ENCODE measurements at places on chromosomes 16 and 17.

DNA sequence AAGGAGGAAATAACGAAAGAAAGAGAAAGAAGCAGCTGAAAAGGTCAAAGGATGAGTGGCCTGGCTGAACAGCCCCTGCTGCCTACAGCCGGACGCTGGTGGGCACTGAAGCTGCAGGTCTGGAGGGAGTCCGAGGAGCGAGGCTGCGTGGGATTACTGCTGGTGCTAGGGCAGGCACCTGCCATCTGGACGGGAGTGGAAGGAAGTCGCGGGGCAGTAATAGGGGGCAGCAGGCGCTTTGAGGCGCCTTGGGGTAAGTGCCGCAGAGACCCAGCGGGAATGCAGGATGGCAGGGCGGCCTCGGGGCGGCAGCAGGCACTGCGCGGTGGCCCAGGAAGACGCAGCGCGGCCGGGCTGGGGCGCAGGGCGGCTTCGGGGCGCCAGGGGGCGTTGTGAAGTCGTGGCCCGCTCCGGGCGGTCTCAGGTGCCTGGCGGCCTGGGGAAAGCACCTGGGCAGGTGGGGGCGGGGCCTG is 303 bp upstream of the SCNN1G start:
- H3K36me3 ChIP-seq = no peaks in the 10 kb centered on the region
- peak; percentile 66 for DNase-seq
- H3K27ac ChIP-seq = peak overlapping the region; percentile 17
- H3K4me3 ChIP-seq = peak overlapping the region; percentile 58
- peaks cover 54% of the 10 kb centered on the region for H3K27me3 ChIP-seq

- H3K4me3 ChIP-seq = no peak overlapping the region
- no peak overlapping the region for H3K27ac ChIP-seq
- peaks cover 3% of the 10 kb centered on the region for H3K27me3 ChIP-seq
- no peaks in the 10 kb centered on the region for H3K36me3 ChIP-seq
- no peaks in the 10 kb centered on the region for H3K4me1 ChIP-seq
Observed at GRCh38 chr16:22890976-22891375, 77.0 kb downstream of the HS3ST2 start.

DNA sequence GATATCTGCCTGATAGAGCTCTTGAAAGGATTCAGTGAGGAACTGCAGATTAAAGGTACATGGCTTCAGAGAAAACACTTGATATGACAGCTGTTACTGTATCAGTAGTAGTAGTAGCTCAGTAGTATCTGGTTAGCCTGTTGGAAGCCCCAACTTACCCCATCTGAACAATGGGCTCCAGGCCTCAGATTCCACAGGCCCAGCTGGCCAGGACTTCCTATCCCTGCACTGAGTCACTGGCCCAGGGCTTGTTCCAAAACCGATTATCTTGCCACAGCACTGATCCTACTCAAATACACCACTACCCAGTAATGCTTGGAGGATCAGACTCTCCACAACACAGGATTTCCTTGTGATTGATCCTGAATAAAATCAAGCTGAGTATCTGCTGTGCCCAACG is 32.6 kb downstream of the DCUN1D3 start:
- H3K27me3 ChIP-seq = no peaks in the 10 kb centered on the region
- peaks cover 38% of the 10 kb centered on the region for H3K36me3 ChIP-seq
- H3K4me3 ChIP-seq = no peak overlapping the region
- DNase-seq = no peak
- peak overlapping the region; percentile 16 for H3K27ac ChIP-seq
- peaks cover 55% of the 10 kb centered on the region for H3K4me1 ChIP-seq

DNA sequence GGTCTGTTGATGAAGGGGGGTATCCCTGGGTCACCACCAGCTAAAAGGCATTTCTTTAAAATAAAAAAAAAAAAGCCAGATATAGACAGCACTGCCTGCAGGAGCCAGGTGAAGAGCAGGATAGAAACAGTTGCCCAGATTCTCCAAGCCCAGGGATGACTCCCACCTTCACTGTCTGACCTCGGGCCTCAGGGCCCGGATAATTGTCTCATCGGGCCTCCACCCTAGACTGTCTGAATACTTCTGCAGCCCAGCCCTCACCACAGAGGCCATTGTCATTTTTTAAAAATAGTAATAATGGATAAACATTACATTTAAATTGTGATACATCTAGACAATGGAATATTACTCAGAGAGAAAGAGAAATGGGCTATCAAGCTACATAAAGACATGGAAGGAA is 92.8 kb upstream of the TNRC6C start:
- H3K27me3 ChIP-seq = peaks cover 8% of the 10 kb centered on the region
- DNase-seq = no peak
- H3K27ac ChIP-seq = no peak overlapping the region
- no peak overlapping the region for H3K4me3 ChIP-seq
- no peaks in the 10 kb centered on the region for H3K36me3 ChIP-seq
- H3K4me1 ChIP-seq = peaks cover 19% of the 10 kb centered on the region

GRCh38 chr16:76748461-76749348 is 442.3 kb upstream of the MON1B start:
- no peaks in the 10 kb centered on the region for H3K4me1 ChIP-seq
- no peaks in the 10 kb centered on the region for H3K27me3 ChIP-seq

DNA sequence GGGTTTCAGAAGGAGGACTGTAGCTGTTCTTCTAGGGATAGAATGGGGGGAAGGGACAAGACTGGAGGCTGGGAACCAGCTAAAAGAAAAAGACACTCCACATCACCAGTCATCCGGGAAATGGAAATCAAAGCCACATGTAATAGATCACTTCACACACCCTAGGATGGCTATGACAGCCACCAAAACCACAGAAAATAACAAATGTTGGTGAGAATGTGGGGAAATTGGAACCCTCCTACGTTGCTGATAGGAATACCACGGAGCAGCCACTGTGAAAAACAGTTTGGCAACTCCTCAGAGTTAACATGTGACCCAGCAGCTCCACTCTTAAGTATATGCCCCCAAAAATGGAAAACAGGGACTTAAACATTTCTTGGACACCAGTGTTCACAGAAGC is 2.3 kb downstream of the TLE7 start:
- H3K4me3 ChIP-seq = no peak overlapping the region
- no peak for DNase-seq
- H3K4me1 ChIP-seq = no peaks in the 10 kb centered on the region
- no peak overlapping the region for H3K27ac ChIP-seq

DNA sequence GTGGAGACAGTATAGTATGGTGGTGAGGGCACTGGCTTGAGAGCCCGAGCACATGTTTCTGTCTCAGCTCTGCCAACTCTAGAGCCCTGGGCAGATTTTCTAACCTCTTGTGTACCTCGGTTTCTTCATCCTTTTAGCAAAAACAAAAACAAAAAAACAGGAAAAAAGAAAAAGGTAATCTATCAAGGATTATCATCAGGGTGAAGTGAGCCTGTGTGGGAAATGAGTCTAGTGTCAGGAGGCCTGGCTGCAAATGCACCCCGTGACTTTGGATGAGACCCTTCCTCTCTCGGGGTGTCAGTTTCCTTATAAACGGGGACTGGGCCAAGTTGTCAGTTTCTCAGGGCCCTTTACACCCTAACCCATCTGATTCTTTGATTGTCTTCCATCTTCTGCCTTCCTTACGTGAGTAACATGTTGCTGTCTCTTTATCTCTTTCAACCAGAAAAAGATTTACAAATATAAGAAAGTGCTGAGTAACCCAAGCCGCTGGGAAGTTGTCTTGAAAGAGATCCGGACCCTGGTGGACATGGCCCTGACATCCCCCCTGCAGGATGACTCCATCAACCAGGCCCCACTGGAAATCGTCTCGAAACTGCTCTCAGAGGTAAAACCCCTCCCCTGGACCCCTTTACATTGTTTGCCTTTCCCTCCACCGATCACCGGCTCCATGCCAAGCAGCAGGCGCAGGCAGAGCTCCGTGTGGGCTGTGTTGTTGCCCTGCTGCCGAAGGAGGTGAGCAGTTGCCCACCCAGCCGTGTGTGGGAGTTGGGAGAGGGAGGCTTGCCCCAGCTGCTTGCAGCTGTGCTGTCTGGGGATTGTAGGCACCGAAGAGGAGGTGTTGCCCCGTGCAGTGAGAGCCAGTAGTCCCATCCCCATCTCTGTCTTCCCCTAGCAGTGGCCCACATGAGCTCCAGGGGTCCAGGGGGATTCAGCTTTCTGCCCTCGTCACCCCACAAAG is 127.1 kb upstream of the PLCG2 start:
- H3K27ac ChIP-seq = no peak overlapping the region
- H3K27me3 ChIP-seq = no peaks in the 10 kb centered on the region
- DNase-seq = no peak

GRCh38 chr17:71398800-71399219 is 722.0 kb upstream of the SOX9 start:
- no peaks in the 10 kb centered on the region for H3K36me3 ChIP-seq
- no peaks in the 10 kb centered on the region for H3K27me3 ChIP-seq
- H3K4me3 ChIP-seq = no peak overlapping the region
- DNase-seq = no peak
- no peak overlapping the region for H3K27ac ChIP-seq

DNA sequence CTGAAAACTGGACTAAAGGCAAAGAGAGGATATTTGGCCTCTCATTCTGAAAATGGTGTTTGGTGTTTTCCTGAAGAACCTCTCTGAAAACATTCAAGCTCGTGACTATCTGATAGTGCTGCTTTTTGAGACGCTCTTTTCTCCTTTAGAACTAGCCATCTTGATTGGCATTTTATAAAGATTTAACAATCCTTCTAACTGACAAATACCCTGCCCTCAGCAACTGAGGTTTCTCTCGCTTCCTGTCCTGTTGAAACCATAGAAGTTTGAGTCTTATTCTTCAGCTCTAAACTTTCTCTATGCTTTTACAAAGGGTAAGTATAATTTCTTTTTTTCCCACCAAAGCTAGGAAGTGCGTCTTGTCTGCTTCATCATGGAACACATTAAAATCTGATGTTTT is 13.3 kb downstream of the CNEP1R1 start:
- no peak overlapping the region for H3K27ac ChIP-seq
- no peak overlapping the region for H3K4me3 ChIP-seq
- no peak for DNase-seq
- H3K36me3 ChIP-seq = peaks cover 23% of the 10 kb centered on the region
- peaks cover 11% of the 10 kb centered on the region for H3K4me1 ChIP-seq

GRCh38 chr16:4290236-4290830 is 17.5 kb upstream of the TFAP4 start:
- no peak overlapping the region for H3K4me3 ChIP-seq
- no peak for DNase-seq

- H3K27ac ChIP-seq = no peak overlapping the region
- peaks cover 3% of the 10 kb centered on the region for H3K4me1 ChIP-seq
- peaks cover 34% of the 10 kb centered on the region for H3K36me3 ChIP-seq
- no peak overlapping the region for H3K4me3 ChIP-seq
- no peaks in the 10 kb centered on the region for H3K27me3 ChIP-seq
- no peak for DNase-seq
Observed at GRCh38 chr17:30278032-30278431, 13.7 kb downstream of the BLMH start.
